ENCODE measurements at places on chromosomes 7 and 10.

- DNase-seq, result no peak
These were observed 620.0 kb downstream of the CNTNAP2 start for GRCh38 chr7:146736446-146737190.

DNA sequence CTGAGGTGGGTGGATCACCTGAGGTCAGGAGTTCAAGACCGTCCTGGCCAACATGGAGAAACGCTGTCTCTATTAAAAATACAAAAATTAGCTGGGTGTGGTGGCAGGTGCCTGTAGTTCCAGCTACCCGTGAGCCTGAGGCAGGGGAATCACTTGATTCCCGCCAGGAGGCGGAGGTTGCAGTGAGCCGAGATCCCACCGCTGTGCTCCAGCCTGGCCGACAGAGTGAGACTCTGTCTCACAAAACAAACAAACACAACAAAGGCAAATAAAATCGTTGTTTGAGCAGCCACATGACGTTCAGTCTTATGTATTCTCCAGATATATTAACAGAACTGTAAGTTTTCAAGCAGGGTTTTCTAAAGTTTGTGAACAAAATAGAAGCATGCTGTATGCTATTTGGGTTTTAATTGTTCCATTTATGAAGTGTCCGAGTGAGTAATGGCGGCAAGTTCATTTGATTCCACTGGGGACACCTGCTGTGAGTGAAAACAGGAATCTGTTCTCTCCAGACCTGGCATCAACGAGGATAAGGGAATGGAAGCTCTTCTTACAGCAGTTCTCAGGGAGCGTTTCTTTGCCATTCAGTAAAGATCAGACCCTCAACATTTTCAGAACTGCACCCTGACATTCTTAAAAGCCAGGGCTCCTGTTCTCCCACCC, 122.5 kb upstream of the PITRM1 start:
- DNase-seq, result no peak

DNA sequence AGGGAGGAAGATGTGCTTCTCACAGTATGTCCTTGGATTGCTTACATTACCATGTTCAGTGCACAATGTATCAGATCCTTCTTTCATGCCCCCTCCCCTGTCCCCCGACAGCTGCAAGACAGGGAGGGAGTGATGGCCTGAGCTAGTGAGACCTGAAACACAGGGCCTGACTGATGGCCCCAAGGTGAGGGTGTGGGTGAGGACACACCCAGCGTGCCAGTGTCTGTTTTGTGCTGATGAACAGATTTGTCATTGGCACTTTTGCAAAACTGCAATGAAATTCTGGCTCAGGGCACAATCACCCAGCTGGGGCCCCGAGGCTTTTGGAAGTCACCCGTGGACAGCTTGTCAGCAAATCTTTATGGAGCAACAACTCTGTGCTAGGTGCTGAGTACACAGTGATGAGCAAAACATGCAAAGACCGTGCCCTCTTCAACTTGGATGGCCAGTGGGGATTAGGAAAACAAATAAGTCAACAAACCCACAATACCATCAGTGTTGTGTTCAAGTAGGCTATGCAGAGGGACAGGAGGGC, 59.4 kb upstream of the EMX2 start:
- DNase-seq, result no peak

DNA sequence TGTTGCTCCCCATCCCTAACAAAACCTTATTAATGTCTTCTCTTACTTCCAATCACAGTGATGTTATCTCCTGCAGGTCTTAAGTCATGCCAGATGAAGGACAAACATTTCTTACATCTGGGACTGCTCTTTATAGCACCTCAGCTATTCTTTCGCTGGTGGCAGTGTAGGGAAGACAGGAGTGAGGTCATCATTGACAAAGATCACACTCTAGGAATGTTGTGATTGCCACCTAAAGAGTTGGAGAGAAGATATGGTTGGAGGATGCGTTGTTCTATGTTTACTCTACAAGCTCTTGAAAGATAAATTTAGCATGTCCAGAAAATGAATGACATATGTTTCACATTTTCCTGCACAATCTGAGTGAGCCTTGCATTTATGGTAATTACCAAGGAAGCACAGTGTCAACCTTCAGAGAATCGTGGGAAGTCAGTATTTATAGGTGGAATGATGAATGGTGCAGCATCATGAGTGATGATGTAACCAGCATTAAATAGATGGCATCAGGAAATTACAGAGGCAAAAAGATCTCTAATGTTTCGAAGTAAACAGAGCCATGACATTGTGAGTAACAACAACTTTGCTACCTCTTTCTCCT, 188.1 kb upstream of the STEAP1 start:
- DNase-seq, result no peak

GRCh38 chr7:140223515-140224221, 46.9 kb upstream of the KDM7A start:
- no peak for DNase-seq
